ENCODE measurements at places on chromosomes 12 and 14.

- DNase-seq, result no peak
Observed at GRCh38 chr12:93772003-93772700, 95.0 kb downstream of the CRADD start.

DNA sequence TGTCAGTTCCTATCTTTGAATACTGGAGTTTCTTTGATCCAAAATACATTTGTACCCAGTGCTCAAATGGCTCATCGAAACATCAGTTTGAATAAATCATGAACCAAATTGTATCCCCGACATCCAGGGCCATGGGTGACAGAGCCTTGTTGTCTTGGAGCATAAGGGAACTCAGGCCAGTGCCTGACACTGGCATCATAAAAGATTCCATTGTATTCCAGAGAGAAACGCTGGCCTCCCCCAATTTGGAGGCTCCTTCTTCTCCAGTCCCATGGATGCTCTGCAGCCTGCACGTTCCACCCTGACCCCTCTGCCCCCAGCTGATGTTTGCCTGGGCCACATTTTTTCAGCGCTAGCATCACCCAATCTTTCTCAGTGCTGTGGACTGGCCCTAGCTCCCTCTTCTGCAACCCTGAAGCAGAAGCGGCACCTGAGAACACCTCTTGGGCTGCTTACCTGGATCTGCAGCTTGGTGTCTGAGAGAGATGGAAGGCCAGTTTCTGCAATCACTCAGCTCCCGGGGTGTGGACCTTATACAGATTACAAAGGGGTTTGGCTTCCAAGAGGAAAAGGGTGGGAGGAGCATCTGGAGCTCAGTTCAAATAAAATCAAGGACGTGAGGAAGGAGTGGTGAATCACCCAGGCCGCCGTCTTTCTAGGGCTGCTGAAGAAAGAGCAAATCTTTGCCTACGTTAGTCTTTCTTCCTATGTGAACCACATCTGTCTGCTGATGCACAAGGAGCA, at the start of gene RNASE1:
RNASE1 (minus strand) TSS at position 504 of the 744 bp plus-strand sequence. CDS start 776 bp downstream, outside the sequence.
- no peak for DNase-seq

GRCh38 chr14:35435177-35435576, 30.6 kb upstream of the NFKBIA start:
- no peak for DNase-seq

DNA sequence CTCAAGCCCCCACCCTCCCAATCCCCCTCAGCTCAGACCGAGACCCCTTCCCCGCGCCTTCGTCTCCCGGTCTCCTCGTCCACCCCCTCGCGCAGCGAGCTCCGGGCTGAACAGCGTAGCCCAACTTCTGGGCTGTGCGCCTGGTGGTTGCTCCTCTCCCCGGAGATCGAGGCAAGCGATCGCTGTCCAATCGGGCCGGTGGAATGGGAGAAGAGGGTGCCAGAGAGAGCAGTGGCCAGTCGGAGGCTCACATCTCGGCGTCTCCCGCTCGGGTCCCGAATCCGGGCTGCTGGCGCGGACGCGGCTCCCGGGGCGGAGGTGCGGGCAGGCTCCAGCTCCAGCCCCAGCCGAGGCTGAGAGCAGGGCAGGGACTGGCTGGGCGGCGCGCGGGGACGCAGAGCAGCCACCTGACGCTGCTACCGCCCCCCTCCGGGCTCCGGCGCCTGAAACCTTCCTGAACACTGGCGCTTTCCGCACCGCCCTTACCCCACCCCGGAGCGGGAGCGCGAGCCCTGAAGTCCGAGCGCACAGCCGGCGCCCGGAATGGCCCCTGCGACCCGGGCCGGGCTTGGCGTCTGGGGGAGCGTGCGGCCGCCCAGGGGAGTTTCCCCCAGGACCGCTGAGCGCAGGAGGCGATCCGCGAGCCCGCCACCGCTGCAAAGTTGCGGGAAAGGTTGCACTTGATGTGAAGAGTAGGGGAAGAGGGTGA, 508 bp upstream of the KCNH5 start:
- DNase-seq, result no peak

- DNase-seq, result peak; percentile 71
Observed at GRCh38 chr12:132771126-132771838, 9.7 kb upstream of the ANKLE2 start.

- no peak for DNase-seq
Observed at GRCh38 chr12:68342966-68343365, 10.8 kb upstream of the MDM1 start.

All from CD4-positive, alpha-beta T cell treated with Interleukin-6 at 100 ng/mL for 8 hours (primary cell).